ENCODE measurements at places on chromosomes 2 and 18. TPM values are rescaled to one million over a fixed set of nuclear protein-coding genes. Genes with fewer than 3 reads are reported as not detected.

Gene STAT4
- under 0.01 TPM for total RNA-seq

Gene EPAS1
- total RNA-seq = 23.0 TPM

Gene MOGAT1
- total RNA-seq = not detected

Gene RAB12
- 32.9 TPM for total RNA-seq

Gene STK11IP
- total RNA-seq = 9.7 TPM

Gene GRHL1
- 0.50 TPM for total RNA-seq

Gene PSMA8
- not detected for total RNA-seq

Gene CYP26B1
- total RNA-seq = not detected

Gene MRO
- 0.30 TPM for total RNA-seq

Gene NCKAP5
- total RNA-seq = under 0.01 TPM

Gene ATOH8
- 15.1 TPM for total RNA-seq

Measured in bronchus fibroblast of lung (primary cell).